ENCODE measurements at places on chromosomes 11 and 22. TPM values are rescaled to one million over a fixed set of nuclear protein-coding genes. Genes with fewer than 3 reads are reported as not detected.
A peak's percentile ranks its signal among the peaks of the same experiment; 100 is the strongest.

DNA sequence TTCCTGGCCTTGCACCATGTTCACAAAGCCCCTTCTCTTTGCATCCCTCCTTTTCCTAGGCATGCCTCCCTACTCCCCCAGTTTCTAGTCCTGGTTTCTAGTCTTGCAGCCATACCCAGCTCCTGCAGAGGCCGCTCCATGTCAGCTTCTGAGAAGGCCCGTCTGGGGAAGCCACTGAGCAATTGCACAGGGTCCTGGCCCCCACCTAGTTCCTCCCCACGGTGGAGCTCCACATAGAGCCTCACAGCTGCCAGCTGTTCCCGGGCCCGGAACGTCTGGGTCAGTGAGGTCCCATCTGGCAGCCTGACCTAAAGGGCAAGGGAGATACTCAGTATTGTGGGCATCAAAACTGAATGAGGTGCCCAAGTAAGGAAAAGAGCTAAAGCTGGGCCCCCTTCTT lies 2.2 kb downstream of the UBXN1 start:
- DNase-seq = no peak

DNA sequence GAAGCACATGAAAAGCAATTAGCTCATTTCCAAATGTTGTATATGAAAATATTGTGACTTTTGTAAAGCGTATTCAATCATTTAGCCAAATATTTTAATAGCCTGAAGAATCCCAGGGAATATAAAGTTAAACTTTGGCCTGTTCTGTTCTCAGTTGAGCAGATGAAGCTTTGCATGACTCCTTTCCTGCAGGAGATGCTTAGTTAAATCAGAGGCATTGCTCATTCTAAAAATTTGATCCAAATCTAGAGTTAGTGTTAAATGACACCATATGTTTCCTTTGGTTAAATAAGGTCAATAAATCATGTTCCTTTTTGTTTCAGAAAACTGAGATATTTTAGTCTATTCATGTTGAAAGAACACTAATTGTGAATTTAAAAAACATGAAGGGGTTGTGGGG lies 51.2 kb upstream of the BIRC3 start:
- no peak for DNase-seq

- peak; percentile 88 for DNase-seq
Observed at GRCh38 chr11:94926698-94927237, 46.6 kb downstream of the CWC15 start.

- DNase-seq = no peak
Observed at GRCh38 chr22:30743257-30744020, 48.8 kb downstream of the OSBP2 start.

- DNase-seq = no peak
Observed at GRCh38 chr22:37245740-37246139, 1.7 kb upstream of the RAC2 start.

DNA sequence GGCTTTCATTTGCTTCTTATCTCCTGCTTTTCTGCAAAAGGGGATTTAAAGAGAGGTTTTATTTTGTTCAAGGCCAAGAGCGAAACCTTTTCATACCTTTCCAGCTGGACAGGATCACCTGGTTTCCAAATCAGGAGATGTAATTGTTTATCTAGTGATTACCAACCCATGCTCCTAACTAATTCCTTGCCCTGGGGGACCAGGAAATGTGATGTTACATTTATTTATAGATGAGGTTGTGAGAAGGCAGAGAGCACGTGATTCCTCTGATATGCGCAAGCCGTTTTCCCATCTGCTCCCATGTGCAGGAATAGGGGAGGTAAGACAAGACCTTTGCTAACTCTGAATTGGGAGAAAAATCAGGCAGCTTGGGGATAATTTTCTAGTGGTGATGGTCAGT lies 507.2 kb upstream of the LARGE1 start:
- peak; percentile 9 for DNase-seq

DNA sequence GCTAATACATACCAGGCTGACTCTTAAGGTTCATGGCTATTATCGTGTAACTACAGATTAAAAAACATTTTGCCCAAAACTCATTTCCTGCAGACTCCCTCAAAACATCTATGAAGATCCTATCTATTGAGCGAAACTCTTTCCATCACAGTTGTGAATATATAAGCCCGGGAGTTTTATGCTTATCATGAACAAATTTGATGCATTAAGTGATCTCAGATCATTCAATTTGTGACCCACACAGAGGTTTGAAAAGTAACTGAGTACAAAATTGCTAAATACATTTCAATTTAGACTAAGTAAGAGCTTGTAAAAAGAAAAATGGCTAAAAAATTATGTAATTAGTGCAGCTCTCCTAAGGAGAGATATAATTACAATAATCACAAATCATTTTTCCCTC lies 1228.8 kb upstream of the TENM4 start:
- DNase-seq = no peak

- no peak for DNase-seq
Observed at GRCh38 chr11:134229126-134229790, 4.8 kb downstream of the VPS26B start.

GRCh38 chr11:1237128-1237580 lies 14.3 kb downstream of the MUC5B start:
- DNase-seq = no peak

Gene ZNF214
- total RNA-seq = 3.7 TPM

Gene MS4A4A
- 2.9 TPM for total RNA-seq

Gene PRG3
- 0.41 TPM for total RNA-seq

Gene MUC5AC
- total RNA-seq = not detected

Gene METTL15
- total RNA-seq = 29.3 TPM

Gene C11orf52
- total RNA-seq = 1.8 TPM

Gene PIK3IP1
- 16.7 TPM for total RNA-seq

Gene MMP12
- total RNA-seq = not detected

Gene MUC15
- total RNA-seq = 3.2 TPM

Gene OR51E2
- total RNA-seq = not detected

Gene KIAA0930
- 30.1 TPM for total RNA-seq

All from tongue (tissue), 3 donors.